Osteocyte (in vitro differentiated cells): ENCODE measurements at places on chromosomes 6 and 20. TPM values are rescaled to one million over a fixed set of nuclear protein-coding genes. Genes with fewer than 3 reads are reported as not detected.

DNA sequence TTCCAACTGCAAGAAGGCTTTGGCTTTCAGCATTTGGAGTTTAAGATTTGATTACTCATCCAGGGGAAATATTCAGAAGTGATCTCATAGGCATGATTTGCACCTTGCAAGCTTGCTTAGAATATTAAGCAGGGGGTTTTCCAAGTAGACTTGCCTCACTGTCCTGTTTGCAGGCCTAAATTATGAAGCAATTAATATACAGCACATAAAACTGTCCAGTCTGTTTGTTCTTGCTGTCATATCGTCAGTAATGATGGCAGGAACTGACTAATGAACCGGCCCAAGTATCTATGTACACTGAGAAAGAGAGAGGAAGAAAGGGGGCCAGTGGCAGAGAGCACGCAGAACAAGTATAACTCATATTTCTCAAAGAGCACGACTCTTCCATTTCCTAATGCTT, 212.5 kb upstream of the SUPT3H start:
- H3K27ac ChIP-seq = peak overlapping the region; percentile 88
- H3K36me3 ChIP-seq = no peaks in the 10 kb centered on the region
- no peak for DNase-seq
- no peak overlapping the region for H3K4me3 ChIP-seq
- peaks cover 30% of the 10 kb centered on the region for H3K4me1 ChIP-seq
- H3K27me3 ChIP-seq = no peaks in the 10 kb centered on the region

- H3K4me1 ChIP-seq = peaks cover 13% of the 10 kb centered on the region
- H3K27me3 ChIP-seq = peaks cover 14% of the 10 kb centered on the region
- H3K4me3 ChIP-seq = no peak overlapping the region
- no peaks in the 10 kb centered on the region for H3K36me3 ChIP-seq
- no peak overlapping the region for H3K27ac ChIP-seq
These were observed 226.0 kb downstream of the TPBG start for GRCh38 chr6:82589509-82590206.

- no peaks in the 10 kb centered on the region for H3K27me3 ChIP-seq
- H3K36me3 ChIP-seq = no peaks in the 10 kb centered on the region
- peaks cover 31% of the 10 kb centered on the region for H3K4me1 ChIP-seq
- H3K27ac ChIP-seq = peak overlapping the region; percentile 83
- H3K4me3 ChIP-seq = no peak overlapping the region
These were observed 71.9 kb downstream of the FGD2 start for GRCh38 chr6:37077191-37077904.

DNA sequence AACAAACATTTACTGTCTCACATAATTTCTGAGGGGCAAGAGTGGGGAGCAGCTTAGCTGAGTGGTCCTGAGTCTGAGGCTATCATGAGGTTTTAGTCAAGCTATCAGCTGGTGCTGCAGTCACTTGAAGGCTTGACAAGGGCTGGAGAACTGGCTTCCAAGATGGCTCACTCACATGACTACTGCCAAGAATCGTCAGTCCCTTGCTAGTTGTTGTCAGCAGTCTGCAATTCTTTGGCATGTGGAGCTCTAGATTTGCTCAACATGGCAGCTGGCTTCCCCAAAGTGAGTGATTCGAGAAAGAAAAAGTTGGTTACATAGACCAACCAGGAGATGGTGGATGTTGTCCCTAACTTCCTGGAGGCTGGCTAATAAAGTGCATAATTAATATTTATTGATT, 2.8 kb upstream of the LRRC1 start:
- no peaks in the 10 kb centered on the region for H3K27me3 ChIP-seq
- H3K4me1 ChIP-seq = peaks cover 26% of the 10 kb centered on the region
- no peak overlapping the region for H3K4me3 ChIP-seq
- no peak for DNase-seq
- H3K27ac ChIP-seq = no peak overlapping the region

- H3K27me3 ChIP-seq = no peaks in the 10 kb centered on the region
- no peaks in the 10 kb centered on the region for H3K4me1 ChIP-seq
- H3K4me3 ChIP-seq = no peak overlapping the region
- no peak for DNase-seq
- H3K27ac ChIP-seq = no peak overlapping the region
- H3K36me3 ChIP-seq = peaks cover 6% of the 10 kb centered on the region
These were observed 37.2 kb downstream of the ZNF341 start for GRCh38 chr20:33769043-33769442.

DNA sequence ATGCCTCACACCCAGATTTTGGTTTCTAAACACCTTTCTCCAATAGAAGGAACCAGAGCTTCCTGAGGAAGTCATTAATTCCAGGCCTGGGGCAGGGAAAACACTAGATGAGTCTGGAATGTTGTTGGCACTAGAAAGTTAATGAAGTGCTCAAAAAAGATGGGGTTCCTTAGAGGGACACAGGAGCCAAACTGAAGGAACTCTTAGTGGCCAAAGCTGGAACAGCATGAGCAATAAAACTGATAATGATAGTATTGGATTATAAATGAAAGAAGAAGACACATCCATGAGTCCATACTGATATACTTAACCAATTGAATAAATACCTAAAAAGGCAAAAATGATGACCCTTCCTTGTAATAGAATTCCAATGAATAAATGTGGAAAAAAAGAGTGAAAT, 4.4 kb downstream of the IL20RA start:
- no peak overlapping the region for H3K4me3 ChIP-seq
- no peak for DNase-seq
- H3K27me3 ChIP-seq = peaks cover 72% of the 10 kb centered on the region

Gene PRELID3B
- total RNA-seq = 38.8 and 45.1 TPM in 2 replicates
